Astrocyte of the spinal cord (primary cell): ENCODE measurements at places on chromosomes 12 and 14.

GRCh38 chr14:87199381-87199780 is 793.6 kb downstream of the GALC start:
- no peak for DNase-seq

GRCh38 chr14:52457411-52457810 is 94.9 kb downstream of the TXNDC16 start:
- DNase-seq, result no peak

DNA sequence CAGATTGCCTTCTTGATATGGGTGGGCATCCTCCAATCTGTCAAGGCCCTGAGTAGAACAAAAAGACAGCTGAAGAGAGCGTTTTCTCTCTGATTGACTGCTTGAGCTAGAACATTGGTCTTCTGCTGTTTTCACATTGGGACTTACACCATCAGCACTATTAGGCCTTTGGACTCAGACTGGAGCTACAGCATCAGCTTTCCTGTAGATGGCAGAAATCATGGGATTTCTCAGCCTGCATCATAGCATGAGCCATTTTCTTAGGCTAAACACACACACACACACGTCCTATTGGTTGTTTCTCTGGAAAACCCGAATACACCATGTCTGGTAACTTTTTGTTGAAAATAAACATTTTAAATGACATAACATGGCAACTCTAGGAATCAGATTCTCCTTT is 15.8 kb upstream of the PPM1A start:
- no peak for DNase-seq

DNA sequence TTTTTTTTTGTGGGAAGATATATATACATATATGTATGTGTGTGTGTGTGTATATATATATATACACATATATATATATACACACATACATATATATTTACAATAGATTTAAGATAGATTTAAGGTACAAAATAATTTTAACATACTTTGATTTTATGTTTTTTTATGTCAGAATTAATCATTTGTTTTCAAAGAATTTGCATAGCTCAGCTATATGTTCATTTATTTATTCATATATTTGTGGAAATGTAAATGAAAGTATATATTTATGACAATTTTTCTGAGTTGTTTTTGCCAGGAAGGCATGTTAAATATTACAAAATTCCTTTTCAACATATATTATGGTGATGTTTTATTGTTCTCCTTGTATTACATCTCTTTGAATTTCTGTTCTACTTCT is 887.4 kb upstream of the NOVA1 start:
- DNase-seq, result no peak

- DNase-seq, result no peak
Observed at GRCh38 chr14:102043251-102044025, 43.4 kb downstream of the HSP90AA1 start.
